ENCODE measurements at places on chromosomes 4 and X.

DNA sequence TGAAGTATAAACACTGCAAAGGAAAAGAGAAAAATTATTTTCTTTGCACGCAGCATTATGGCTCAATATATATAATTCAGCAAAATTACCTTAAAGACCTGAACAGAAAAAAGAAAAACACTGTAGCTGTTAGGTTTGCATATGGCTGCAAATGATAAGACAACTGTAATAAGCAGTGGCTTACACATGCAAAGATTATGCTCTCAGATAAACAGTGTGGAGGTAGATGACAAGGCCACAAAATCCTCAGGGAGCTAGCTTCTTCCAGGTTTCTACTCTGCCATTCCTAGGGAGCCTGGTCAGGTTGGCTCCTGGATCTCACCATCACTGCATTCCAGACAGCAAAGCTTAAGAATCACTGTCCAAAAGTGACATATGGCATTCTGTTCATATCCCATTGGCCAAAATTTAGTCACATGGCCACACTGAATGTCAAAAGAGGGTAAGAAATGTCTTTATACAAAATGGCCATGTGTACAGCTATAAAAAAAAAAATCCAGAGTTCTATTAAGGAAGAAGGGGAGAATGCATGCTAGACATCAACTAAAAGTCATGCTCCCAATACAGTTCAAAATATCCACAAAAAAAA, 195.2 kb upstream of the SLC7A11 start:
- DNase-seq, result no peak

DNA sequence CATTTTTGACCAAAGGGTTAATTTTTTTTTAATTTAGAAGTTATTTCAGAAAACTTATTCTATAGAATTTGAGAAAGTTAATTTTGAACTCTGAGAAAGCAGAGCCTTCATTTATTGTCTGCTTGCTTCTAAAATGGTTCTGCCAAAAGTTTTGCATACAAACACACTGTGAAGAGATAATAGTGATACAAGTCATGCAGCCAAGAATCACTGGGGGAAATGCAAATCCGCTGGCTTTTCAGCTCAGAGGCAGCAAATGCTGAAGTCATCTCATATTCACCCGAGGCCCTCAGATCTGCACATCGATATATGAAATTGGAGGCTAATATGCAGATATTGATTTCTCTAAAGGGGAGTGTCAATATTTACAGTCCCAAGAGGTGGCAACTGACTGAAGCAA, 186.2 kb downstream of the KIT start:
- DNase-seq, result no peak

- no peak for DNase-seq
Measured at GRCh38 chrX:153387345-153387744, 13.8 kb downstream of the PNMA6E start.

DNA sequence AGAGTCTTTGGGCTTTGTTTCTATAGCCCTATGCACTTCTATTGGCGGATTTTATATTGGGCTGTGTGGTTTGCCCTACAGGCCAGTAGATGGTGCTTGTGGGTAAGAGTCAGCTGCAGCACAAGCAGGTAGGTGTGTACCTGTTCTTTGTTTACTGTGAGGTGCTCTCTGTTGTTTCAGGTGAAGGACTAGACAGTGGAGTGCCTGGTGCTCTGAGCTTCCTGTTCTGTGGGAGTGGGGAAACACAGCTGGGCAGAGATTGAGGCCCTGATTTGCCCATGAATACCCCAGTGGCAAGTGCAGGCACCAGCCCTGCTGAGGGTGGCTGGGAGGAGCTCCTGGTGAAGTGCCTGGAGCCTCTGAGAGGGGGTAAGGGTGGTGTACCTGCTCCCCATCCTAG, 26.3 kb upstream of the UCP1 start:
- DNase-seq, result no peak

GRCh38 chrX:122026665-122027064, 979.3 kb downstream of the GLUD2 start:
- DNase-seq, result no peak

GRCh38 chrX:117743469-117744251, 372.9 kb downstream of the KLHL13 start:
- DNase-seq, result peak; percentile 6

GRCh38 chr4:170114636-170115035, 24.9 kb upstream of the AADAT start:
- DNase-seq, result no peak

DNA sequence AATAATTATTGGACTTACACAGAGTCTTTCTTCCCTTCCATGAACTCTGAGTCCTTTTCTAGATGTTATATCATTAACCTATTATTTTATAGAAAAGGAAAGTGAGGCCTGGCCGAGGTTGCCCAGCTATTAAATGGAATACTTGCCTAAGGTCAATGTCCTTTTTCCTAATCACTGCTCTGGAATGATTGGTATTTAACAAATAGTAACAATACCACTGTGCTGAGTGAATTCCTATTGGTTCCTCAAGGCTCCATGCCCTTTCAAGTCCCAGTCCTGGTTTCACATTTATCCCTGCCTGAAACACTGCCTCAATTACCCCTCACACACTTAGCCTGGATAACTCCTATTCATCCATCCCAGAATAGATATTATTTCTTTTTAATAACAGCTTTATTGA, 6.2 kb downstream of the TCEAL9 start:
- no peak for DNase-seq

GRCh38 chr4:88737307-88737941, 39.8 kb upstream of the NAP1L5 start:
- no peak for DNase-seq

GRCh38 chr4:105934386-105934785, 39.1 kb downstream of the NPNT start:
- DNase-seq, result no peak

DNA sequence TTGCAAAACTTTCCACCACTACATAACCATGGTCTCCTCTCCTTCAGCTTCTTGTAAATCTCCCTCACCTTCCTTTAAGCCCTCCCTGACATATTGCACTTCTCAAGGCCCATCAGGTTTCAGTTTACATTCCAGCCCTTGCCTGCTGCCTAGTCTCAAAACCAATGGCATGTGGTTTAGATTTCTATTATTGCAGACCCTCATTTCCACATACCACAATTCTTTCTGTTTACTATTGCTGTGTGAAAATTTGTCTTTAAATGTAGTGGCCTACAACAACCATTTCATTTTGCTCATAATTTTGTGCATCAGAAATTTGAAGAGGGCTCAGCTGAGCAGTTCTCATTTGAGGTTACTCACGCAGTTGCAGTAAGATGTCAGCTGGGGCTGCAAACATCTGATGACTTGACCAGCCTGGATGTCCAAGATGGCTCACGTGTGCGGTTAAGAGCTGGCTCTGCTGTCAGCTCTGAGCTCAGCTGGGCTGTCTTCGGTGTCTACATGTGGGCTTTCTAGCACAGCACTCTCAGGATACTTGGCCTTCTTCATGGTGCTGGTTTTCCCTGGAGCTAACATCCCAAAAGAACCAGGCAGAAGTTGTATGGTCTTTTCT, 29.9 kb upstream of the SOD3 start:
- DNase-seq, result no peak

- DNase-seq, result no peak
Measured at GRCh38 chrX:41956027-41956426, 32.7 kb upstream of the CASK start.

DNA sequence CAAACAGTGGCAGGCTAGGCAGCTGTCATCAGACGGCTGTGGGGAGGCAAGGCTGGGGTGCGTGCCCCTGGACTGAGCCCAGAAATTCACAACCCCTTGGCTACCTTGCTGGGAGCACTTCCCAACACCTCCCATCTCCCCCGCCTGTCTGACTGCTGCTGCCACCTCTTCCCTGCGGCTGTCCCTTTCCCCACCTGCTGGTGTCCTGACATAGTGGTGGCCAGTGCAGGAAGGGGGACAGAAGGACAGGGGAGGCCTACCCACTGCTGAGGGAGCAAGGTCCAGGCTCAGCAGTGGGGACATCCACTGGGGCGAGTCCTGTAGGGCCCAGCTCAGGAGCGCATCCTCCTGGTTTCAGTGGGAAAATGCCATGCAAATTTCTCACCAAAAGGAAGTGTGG, 3.4 kb downstream of the ABCD1 start:
- DNase-seq, result no peak

DNA sequence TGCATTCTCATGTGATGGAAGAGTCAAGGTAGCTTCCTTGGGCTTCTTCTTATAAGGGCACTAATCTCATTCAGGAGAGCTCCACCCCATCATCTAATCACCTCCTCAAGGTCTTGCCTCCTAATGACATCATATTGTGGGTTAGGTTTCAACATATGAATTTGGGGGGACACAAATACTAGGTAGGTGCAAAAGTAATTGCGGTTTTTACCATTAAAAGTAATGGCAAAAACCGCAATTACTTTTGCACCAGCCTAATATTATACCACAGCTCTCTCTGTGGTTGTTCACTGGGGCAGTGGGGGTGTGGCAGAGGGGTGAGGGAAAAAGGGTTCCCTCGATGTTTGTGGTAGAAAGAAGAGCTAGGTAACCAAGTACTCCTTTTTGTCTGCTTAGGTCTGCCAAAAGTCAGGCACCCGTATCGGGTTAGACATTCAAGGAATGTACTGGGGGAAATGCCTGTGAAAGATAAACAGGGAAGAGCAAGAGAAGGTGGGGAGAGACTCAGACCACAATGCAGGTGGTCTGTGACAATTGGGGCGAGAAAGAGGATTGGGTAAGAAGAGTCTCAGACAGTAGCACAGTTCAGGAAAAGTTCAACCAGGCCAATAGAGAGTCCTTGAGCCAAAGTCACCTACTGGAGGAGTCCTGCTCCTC, 78.9 kb upstream of the MTM1 start:
- no peak for DNase-seq

DNA sequence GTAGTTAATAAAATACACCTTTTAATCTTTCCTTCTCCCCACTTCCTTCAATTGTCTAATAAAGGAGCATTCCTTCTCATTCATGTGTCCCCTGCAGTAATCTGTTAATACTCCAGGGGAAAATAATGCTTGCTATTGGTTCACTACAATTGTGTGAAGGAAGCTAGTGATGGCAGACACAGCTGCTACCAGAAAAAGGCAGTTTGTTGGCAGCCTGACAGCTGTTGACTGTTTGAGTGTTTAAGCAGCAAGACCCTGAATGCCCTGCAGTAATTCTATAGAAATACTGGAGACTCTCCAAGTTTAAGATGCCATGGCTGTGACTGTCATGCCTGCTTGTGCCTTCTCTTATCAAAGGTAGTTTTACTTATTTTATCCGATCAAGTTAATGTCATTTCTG, 359.5 kb downstream of the C4orf33 start:
- DNase-seq, result peak; percentile 39

GRCh38 chr4:138510053-138510452, 267.9 kb upstream of the SLC7A11 start:
- DNase-seq, result no peak

DNA sequence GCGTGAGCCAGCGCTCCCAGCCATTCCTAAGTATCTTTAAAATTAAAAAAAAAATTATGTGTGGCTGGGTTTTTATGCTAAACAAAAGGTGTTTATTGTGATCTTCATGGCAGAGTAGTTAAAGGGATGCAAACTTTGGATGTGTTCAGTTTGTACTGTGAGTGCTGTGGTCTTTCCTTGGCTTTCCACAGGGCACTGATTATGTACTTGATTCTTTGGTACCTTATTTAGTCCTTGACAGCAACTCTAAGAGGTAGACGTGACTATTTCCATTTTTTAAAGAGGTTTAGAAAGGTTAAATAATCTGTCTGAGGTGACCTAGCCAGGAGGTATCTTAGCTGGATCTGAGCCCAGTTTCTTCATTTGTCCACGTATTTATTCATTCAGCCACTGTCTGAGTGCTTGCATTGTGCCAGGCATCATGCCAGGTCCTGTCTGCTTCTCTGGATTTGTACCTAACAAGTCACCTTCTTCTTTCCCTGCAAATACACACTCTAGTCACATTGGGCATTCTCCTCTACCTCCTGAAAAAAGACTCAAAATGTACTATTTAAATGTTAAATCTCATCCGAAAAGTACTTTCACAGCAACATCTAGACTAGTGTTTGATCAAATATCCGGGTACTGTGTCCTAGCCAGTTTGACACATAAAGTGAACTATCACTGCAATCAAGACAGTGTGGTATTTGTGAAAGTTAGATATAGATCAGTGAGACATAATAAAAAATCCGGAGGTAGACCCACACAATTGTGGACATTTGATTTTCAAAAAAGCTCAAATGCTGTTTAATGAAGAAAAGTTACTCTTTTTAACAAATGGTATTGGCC, 31.5 kb downstream of the WWC2 start:
- peak; percentile 60 for DNase-seq

DNA sequence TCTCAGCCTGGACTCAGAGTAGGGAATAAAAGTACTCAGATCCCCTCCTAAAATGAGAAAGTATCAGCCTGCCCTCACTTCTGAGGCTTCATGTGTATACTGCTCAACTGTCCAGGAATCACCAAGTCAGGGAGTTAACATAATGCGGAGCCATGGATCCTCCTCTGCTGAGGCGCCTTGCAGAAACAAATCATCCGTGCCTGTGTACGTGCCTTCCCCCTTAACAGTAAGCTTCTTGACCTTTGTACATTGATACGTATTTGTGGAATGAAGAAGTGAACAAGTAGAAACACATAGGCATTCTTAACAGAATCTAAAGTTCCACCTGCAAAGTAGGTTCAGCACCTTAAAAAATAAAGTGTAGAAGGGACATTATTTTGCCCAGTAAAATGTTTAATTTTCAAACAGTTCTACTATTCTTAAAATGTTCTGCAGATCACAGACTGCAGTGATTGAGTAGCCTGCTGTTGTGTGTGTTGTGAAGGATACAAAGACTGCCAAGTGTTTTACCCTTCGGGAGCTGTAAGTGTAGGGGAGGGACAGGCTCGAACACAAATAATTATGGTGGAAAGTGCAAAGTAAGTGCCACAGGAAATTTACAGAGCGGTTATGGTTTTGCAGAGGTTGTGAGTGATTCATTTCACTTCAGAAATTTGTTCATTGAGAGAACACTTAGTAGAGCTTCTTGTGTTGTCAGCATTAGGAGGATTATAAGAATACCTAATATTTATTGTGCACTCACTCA, 61.9 kb downstream of the ARHGAP10 start:
- DNase-seq, result no peak

DNA sequence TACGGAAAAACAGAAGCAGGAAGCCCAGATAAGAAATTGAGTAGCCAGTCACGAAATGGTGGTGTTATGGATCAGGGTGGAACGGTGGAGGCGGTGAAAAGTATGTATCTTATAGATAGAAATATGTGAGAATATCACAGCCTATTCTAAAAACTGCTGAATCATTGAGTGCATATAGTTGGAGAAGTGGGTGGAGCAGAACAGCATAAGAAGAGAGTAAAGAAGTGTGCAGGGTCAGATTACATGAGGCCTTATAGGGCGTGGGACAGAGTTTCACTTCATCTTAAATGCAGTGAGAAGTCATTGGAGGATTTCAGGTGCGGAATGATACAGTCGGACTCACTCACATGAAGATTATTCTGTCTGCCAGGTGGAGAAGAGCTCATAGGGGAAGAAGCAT, 293.1 kb downstream of the TRIML1 start:
- DNase-seq, result no peak

DNA sequence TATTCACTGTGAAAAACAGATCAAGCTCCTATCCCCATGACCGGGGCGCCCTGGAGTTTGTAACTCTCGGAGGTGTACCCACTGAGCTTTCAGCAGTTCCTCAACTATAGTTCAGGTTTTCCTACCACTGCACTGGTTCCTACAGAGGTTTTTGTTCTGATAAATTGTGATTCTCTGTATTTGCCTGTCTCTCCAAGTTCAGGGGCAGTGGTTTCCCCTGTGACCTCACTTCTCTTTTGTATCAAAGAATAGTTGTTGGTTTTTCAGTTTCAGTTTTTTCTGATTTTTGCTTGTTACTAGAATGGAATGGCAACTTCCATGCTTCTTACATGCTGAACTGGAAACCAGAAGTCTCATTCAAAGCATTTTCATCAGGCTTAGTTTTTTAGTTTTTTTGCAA, 56.8 kb upstream of the PLS3 start:
- no peak for DNase-seq

- no peak for DNase-seq
Measured at GRCh38 chrX:13759152-13759718, 24.7 kb downstream of the OFD1 start.
